ENCODE measurements at places on chromosomes 1 and 21.
A peak's percentile ranks its signal among the peaks of the same experiment; 100 is the strongest.

GRCh38 chr1:3981261-3981660 lies 81.2 kb upstream of the C1orf174 start:
- DNase-seq, result no peak

DNA sequence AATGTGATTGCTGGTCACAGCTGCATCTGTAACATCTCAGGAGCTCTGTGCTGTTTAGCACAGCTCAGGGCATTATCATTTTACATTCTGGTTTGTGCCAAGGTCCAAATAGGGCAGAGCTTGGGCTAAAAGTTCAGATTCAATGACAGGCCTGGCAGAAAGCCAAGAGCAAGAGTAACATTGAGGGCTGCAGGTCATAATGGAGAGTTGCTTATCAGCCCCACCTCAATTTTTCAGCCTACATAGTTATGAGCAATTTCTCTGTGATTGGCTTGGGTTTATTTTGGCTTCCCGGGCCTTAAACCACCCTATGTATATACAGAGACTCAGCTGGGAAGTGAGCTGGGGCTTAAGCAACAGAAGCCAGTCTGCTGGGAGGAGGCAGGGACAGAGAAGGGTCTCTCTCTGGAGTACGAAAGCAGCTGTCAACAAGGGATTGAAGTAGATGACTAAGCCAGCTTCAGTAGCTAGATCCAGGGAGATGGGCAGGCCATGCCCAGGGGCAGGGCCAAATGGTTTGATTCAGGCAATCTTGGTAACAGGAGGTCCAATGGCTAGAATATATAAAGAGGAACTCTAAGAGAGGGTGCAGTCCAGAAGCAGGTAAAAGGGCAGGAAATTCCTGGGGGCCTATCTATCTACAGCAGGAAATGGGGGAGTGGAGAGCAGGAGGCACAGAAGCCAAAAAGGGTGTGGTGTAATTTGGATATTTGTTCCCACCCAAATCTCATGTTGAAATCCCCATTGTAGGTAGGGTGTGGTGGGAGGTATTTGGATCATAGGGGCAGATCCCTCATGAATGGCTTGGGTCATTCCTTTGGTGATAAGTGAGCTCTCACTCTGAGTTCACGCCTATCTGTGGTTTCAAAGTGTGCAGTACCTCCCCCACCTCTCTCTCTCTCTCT lies 49.0 kb downstream of the BRINP2 start:
- DNase-seq, result no peak

DNA sequence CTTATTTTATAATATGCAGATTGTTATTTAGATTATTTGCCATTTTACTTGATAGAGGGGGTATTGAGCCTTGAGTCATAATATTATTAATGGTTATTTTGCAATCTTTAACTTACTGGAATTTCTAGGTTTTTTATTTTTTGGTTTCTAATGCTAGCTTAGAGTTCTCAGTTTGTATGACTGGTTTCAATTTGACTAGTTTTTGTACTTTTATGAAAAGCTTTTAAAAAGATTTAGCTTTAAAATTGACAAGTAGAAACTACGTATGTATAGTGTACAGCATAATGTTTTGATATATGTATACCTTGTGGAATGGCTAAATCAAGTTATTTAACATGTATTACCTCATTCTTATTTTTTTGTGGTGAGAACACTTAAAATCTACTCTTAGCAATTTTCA lies 41.5 kb downstream of the CEP350 start:
- no peak for DNase-seq

DNA sequence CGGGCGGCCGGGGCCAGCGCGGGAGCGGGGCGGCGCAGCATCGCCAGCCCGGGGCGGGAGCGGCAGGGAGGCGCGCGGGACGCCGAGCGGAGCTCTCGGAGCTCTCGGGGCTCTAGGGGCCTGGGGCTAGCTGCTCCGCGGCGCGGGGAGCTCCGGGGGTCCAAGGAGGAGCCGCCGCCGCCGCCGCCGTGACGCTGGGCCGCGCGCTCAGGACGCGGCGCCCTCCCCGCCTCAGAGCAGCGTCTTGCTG lies 147 bp downstream of the CLSTN1 start:
- DNase-seq, result no peak

- no peak for DNase-seq
These were observed 49.8 kb downstream of the GREM2 start for GRCh38 chr1:240562111-240562590.

GRCh38 chr1:236398538-236398937 lies 4.5 kb downstream of the EDARADD start:
- DNase-seq, result no peak

DNA sequence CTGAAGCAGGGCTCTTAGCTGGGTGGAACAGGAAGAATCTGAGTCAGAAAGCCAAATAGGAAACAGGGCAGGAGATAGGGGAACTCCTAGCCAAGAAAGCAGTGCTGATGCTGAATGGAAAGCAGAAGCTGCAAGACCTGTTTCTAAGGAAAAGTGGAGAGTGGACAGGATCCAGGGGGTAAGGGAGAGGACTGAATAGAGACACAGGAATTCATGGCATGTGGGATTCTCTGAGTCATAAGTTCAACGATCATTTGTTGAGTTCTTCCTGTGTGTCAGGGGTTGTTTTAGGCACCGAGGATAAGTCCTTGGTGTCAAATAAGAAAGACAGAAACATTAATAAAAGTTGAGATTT lies 153.8 kb upstream of the FGGY start:
- DNase-seq, result no peak

DNA sequence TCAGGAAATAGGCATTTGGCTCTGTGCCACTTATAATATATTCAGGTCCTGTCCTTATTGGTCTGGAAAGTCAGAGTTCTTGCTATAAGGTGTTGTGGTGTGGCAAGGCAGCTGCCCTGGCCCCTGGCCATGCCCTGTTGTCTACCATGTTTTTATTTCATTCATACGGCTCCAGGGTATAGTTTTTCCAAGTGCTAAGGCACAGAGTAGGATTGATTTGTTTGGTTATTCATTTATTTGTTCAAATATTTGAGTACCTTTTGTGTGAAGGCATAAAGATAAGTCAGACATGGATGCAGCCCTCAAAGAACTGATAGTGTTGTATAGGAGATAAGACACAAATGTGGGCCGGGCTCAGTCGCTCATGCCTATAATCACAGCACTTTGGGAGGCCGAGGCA lies 10.1 kb downstream of the ZBTB8B start:
- no peak for DNase-seq

DNA sequence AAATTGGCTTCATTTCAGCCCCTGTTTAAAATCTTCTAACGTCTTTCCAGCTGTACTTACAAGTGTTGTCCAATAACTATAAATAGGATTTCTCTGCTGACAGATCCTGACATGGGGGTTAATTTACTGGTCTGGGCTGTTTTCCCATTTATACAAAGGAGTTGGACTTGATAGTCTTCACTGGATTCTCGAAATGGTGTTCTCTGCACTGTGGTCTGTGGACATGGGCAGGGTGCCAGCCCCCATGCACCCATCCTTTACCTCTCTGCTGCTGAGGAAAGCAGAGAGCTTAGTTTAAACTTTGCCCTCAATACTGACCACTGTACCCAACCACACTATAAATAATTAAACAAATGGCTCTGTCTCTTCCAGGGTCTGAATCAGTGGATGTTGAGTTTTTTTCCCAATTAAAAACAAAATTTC lies 5.2 kb downstream of the DIO1 start:
- no peak for DNase-seq

DNA sequence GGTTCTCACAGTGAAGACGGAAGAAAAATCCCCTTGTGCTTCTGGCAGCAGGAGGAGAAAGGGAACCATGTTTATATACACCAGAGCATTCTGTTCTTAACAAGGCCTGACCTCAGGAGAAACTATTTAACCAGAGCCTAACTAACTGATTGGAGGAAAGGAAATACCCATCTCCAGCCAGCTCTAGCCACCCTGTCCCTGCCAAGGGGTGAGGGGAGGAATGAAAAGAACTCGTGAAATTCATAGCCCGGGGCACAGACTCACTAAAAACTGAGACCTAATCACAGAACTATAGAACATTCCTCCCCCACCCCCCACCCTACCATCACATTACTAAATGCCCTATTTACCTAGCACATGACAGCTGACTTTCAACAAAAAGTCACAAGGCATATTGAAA lies 65.0 kb downstream of the KCNH1 start:
- no peak for DNase-seq

- no peak for DNase-seq
These were observed 131.6 kb upstream of the CACNA1E start for GRCh38 chr1:181351740-181352139.

DNA sequence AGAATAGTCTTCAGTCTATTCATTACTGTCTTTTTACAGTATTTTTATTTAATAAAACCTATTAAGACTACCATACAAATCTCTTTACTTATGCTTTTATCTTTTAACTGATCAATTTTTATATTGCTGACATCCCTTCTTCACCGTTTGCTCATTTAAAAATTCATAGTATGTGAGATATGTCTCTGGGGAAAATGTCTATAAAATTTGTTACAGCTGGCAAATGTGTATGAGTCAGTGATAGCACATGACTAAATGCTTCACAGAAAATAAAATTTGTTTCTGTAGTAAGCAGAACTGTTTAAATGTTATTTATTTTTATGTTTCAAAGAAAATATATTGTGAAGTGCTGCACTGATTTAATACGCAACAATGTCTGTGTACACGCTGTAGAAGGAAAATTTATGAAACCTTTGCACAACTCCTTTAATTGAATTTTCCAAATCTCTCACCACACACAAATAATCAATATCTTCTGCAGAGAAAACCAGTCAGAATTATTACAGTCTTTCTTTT lies 74.2 kb downstream of the ITGB3BP start:
- DNase-seq, result no peak

DNA sequence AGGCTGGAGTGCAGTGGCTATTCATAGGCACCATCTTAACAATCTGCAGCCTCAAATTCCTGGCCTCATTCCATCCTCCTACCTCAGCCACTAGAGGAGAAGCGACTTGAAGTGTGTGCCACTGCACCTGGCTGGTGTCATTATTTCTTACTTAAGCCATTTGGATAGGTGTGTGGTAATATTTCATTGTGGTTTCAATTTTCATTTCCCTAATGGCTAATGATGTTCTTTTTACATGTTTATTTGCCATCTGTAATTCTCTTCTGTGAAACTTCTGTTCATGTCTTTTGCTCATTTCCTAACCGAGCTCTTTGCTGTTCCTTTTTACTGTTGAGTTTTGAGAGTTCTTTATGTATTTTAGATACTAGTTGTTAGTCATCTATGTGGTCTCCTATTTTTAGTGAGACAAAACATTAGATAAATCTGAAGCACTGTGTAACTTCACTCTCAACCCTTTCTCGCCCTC lies 66.8 kb downstream of the SLC27A3 start:
- no peak for DNase-seq

GRCh38 chr1:116771997-116772647 lies 17.9 kb downstream of the CD2 start:
- no peak for DNase-seq

DNA sequence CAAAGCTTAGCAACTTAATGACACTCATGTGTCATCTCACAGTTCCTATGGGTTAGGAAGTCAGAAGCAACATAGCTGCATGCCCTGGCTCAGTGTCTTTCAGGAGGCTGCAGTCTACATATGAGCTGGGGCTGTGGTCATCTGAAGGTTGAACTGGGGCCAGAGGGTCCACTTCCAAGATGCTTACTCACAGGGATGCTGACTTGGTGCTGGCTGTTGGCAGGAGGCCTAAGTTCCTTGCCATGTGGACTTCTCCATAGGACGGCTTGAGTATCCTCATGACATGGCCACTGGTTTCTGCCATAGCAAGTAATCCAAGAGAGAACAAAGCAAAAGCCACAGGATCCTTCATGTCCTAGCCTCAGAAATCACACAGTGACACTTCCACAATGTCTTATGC lies 12.1 kb upstream of the FAM43B start:
- DNase-seq, result no peak

GRCh38 chr1:89699451-89699986 lies 66.6 kb downstream of the LRRC8C start:
- DNase-seq, result no peak

DNA sequence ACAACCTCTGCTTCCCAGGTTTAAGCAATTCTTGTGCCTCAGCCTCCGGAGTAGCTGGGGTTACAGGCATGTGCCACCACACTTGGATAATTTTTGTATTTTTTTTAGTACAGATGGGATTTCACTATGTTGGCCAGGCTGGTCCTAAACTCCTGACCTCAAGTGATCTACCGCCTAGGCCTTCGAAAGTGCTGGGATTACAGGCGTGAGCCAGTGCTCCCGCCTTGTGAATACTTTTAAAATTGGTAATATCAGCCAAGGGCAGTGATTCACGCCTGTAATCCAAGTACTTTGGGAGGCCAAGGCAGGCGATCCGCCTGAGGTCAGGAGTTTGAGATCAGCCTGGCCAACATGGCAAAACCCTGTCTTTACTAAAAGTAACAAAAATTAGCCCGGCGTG lies 33.7 kb downstream of the ZYG11B start:
- no peak for DNase-seq

- DNase-seq, result no peak
These were observed 39.5 kb downstream of the CTNNBIP1 start for GRCh38 chr1:9870572-9870971.

DNA sequence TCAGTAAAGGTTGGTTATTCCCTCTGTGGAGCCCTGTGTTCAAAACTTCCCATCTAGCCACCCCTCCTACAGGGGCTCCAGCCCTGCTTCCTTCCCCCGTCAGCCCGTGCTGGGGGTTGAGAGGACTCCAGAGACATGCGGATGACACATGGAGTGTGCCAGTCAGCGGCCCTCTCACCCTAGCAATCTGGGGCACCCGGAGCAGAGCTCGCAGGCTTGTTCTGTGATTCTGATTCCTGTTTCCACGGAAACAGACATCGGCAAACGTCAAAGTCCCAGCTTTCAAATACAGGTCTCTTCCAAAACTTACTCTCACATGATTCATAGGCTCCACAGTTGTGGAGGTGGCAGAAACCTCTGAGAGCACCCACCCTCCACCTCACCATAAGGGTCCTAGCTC lies 9.8 kb upstream of the SSBP3 start:
- no peak for DNase-seq

DNA sequence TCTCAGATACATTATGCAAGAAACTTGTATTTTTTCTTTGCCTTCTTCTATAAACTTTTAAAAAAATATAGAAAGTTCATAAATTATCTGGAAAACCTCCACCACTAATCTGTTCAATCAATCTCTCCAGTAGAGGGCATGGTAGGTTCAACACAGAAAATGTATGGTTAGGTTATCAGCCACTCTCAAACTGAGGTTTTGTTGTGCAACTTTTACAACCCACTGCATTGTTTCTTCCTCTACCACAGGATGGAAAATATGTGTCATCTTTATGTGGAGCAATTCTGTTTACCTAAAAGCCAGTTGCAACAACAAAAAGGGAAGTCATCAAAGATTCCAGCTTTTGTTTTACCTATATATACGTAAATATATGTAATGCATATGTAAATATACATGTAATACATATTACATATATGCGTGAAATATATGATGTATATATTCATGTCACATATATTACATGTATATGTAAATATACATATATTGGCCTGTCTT lies 3.0 kb upstream of the RGS2 start:
- DNase-seq, result peak; percentile 75

All from central memory CD4-positive, alpha-beta T cell (primary cell).